Stimulated activated CD8-positive, alpha-beta memory T cell treated with anti-CD3 and anti-CD28 coated beads, Interleukin-4, amount 100 ng/mL, for 1 hour (primary cell): ENCODE measurements at places on chromosomes 4 and X.

DNA sequence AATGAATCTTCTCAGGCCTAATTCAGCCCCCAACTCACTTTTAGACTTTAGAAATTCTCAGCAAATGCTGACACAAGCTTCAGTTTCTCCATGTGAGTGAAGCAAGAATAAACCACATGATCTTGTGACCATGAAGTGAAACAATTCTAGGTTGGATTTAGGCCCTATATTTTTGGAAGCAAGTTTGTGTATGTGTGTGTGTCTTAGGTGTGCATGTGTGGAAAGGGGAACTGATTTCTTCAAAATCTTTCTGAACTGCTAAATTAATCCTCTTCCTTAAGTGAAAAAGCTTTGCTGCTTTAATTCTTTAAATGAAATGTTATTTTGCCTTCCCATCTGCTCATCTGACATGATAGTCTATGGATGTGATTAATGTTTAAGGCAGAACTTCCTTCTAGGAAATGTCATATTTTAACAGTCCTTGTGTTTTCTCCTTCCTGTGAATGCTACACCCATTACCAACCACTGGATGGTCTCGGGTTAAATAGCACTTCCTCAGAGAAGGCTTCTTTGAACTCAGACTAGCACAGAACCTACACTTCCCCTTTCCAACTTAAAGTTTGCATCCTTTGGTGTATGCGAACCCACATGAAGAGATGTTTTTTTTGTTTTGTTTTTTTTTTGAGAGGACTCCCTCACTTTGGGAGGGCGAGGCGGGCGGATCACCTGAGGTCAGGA is 1.2 kb upstream of the TMEM144 start:
- DNase-seq, result no peak

GRCh38 chrX:49243166-49243565 is 7.9 kb downstream of the CCDC22 start:
- no peak for DNase-seq

DNA sequence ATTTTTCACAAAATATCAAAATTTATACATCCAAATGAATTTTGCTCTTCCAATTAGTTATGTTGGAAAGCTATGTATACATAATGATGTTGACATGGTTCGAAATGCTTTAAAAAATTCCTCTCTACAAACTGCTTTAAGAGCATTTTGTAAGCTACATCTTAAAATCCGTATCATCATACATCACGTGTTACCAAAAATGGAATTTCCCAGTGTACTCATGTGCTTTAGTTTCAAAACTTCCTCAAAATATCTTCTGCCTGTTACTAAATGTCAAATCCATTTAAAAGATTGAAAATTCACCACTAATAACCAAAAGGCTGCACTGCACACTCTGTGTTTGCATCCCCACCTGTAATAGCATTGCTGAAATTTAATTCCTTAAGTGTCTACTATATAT is 87.9 kb downstream of the WDFY3 start:
- DNase-seq, result no peak

GRCh38 chrX:118688935-118689334 is 38.5 kb upstream of the IL13RA1 start:
- DNase-seq, result no peak

DNA sequence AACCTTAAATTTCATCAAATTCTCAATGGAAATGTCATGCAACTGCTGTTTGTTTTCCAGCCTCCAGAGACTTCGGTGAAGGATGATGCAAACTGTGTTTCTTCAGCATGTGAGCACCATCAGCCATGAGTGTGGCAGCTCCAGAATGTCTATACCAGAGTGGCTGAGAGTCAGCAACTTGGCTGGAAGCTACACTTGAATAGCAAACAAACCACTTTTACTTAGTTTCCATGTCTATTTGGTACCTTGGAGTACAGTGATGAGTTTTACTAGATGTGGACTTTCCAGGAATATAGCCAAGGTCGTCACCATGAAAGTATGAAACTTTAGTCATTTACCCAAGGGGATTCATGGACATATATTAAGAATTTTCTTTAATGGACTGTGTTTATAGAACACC is 4.3 kb upstream of the IL21 start:
- DNase-seq, result no peak

DNA sequence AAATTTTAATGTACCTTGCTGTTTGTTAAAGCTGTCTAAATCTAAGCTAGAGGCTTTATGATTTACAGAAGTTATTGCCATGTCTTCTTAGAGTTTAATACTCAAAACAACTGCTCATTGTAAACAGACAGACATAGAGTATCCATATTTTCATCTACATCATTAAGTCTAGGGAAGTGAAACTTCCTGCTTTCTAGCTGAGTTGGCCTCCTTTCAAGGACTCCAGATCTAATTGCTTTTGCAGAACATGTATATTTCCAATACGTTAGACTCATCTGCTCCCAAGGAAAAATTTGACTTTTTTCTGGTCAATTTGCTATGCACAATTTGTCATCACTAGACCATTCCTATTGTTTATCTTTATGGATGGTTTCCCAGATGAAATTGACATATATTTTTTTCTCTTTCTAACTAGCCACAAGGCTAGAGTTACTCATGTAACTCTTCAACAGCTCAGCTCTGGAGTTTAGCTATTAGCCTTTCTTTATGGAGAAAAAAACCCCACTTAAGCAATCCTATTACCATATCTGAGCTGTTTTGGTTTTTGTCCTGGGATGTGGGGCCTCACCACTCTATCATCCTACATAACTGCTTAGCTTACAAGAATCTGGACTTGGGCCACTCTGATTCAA is 122.9 kb downstream of the PPA2 start:
- DNase-seq, result no peak

DNA sequence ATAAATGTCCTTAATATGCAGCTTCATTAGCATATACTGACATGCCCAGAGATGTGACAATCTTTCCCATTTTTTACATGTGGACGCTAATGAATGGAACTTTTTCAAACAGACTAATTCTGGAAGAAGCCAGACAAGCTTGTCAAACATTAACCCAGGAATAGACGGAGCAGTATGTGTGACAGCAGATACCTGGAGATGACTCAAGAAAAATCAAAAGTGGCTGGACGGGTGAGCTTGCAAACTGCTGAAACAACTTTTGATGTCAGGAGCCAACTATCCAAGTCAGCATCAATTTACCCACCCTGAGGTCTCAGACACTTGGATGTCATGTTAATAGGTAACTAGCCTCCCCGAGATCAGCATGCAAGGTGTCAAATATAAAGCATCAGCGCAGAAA is 183.0 kb downstream of the PACRGL start:
- no peak for DNase-seq

DNA sequence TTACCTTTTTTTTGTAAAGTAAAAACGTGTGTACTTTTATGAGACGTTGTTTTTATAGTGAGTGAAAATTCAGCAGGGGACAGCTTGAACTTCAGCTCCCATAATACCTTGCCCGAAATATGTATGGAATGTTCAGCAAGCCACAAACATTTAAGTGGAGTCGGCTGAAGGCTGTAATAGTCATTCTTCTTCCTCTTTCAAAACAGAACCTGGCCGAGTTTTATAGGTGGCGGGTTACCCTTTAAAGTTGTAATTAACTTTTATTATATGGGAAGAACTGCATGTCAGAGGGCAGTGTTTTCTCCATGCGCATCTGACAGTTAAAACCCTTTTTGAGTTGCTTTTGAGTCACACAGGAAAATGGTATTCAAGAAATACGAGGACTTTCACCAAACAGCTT is 50.7 kb downstream of the CLDN34 start:
- no peak for DNase-seq
